Effector memory CD4-positive, alpha-beta T cell (primary cell): ENCODE measurements at places on chromosomes 11 and 22.
A peak's percentile ranks its signal among the peaks of the same experiment; 100 is the strongest.

DNA sequence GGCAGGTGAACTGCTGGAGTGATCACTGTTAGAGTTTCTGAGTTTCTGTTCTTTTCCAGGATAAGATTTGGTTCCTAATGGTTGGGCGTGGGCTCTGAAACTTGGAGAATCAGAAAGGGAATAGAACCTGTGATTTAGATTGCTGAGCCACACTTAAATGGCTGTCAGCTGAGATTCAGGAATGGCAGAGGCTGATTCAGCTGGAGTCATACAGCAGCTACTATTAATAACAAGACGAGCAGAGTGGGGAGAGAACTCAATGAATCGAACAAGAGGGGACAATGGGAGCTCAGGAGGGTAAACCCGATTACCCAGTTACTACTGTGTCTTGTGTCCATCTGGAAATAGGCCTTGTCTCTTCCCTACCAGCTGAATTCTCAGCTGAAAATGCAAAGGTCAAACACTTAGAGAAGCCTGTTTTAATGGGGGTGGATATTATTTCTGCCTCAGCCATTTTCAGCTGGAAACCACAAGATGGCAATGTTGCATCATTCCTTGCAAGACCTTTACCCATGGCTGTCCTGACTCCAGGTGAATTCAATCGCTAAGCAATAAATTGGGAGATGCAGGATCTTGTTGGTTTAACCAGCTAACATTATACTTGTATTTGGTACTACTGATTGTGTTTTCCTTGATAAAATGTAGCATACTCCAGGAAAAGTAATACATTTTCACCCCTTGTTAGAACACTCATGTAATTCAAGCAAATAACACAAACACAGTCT, 104.5 kb upstream of the RAG2 start:
- H3K36me3 ChIP-seq = no peaks in the 10 kb centered on the region
- H3K27me3 ChIP-seq = no peaks in the 10 kb centered on the region
- no peak overlapping the region for H3K27ac ChIP-seq
- no peak overlapping the region for H3K4me3 ChIP-seq
- no peak for DNase-seq

- H3K4me1 ChIP-seq = no peaks in the 10 kb centered on the region
- DNase-seq = no peak
- no peak overlapping the region for H3K4me3 ChIP-seq
- H3K27me3 ChIP-seq = no peaks in the 10 kb centered on the region
These were observed 1642.2 kb downstream of the LRRC4C start for GRCh38 chr11:39817241-39817640.

GRCh38 chr11:13294178-13294577, 16.6 kb downstream of the BMAL1 start:
- no peaks in the 10 kb centered on the region for H3K27me3 ChIP-seq
- no peaks in the 10 kb centered on the region for H3K36me3 ChIP-seq
- no peak overlapping the region for H3K4me3 ChIP-seq
- H3K27ac ChIP-seq = no peak overlapping the region
- peaks cover 32% of the 10 kb centered on the region for H3K4me1 ChIP-seq
- no peak for DNase-seq

DNA sequence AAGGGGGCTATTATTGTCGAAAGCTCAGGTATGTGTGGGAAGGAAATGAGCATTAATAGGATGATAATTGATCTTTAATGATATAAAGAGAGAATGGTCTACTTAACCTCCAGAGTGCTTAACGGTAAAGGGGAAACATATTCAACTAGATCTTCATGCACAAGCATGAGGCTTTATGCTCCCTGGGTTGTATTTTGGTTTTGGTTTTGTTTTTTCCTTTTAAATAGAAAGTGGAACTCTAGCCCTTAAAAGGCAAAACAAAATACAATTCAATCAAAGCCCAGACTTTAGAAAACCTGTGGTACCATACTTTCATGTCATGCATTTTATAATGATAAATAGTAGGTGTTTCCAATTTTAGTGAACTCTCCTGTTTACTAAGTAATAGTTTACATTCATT, 622.7 kb downstream of the METTL15 start:
- no peaks in the 10 kb centered on the region for H3K27me3 ChIP-seq
- H3K4me3 ChIP-seq = no peak overlapping the region
- H3K4me1 ChIP-seq = no peaks in the 10 kb centered on the region
- H3K36me3 ChIP-seq = no peaks in the 10 kb centered on the region
- no peak for DNase-seq

GRCh38 chr11:102495161-102496042, 35.1 kb downstream of the MMP7 start:
- H3K4me3 ChIP-seq = no peak overlapping the region
- no peaks in the 10 kb centered on the region for H3K4me1 ChIP-seq
- H3K27me3 ChIP-seq = no peaks in the 10 kb centered on the region
- H3K27ac ChIP-seq = no peak overlapping the region
- peak; percentile 27 for DNase-seq

- H3K36me3 ChIP-seq = no peaks in the 10 kb centered on the region
- no peak overlapping the region for H3K27ac ChIP-seq
- no peak overlapping the region for H3K4me3 ChIP-seq
- DNase-seq = no peak
- peaks cover 10% of the 10 kb centered on the region for H3K4me1 ChIP-seq
These were observed 6.8 kb downstream of the MAFF start for GRCh38 chr22:38208551-38208968.
